SJSA1 (cell line): ENCODE measurements at places on chromosomes 6 and 20. TPM values are rescaled to one million over a fixed set of nuclear protein-coding genes. Genes with fewer than 3 reads are reported as not detected.
A peak's percentile ranks its signal among the peaks of the same experiment; 100 is the strongest.

The PPP1R3G gene
- total RNA-seq, result 0.19 and 0.32 TPM in 2 replicates

The PPIL6 gene
- total RNA-seq, result 0.29 TPM in 1 of 2 replicates, not detected in the other

The DLL1 gene
- total RNA-seq, result 0.03 TPM in 1 of 2 replicates, not detected in the other

The PKIB gene
- total RNA-seq, result not detected in 2 replicates

The FOXS1 gene
- total RNA-seq, result 0.25 and 1.5 TPM in 2 replicates

The SUPT3H gene
- total RNA-seq, result 6.7 and 11.4 TPM in 2 replicates

- DNase-seq, result no peak
Measured at GRCh38 chr6:122878796-122879195, 89.7 kb downstream of the SMPDL3A start.

- DNase-seq, result no peak
Measured at GRCh38 chr6:11413728-11414127, 123.8 kb upstream of the TMEM170B start.

GRCh38 chr6:12529364-12530019 lies 187.1 kb upstream of the PHACTR1 start:
- no peak for DNase-seq

DNA sequence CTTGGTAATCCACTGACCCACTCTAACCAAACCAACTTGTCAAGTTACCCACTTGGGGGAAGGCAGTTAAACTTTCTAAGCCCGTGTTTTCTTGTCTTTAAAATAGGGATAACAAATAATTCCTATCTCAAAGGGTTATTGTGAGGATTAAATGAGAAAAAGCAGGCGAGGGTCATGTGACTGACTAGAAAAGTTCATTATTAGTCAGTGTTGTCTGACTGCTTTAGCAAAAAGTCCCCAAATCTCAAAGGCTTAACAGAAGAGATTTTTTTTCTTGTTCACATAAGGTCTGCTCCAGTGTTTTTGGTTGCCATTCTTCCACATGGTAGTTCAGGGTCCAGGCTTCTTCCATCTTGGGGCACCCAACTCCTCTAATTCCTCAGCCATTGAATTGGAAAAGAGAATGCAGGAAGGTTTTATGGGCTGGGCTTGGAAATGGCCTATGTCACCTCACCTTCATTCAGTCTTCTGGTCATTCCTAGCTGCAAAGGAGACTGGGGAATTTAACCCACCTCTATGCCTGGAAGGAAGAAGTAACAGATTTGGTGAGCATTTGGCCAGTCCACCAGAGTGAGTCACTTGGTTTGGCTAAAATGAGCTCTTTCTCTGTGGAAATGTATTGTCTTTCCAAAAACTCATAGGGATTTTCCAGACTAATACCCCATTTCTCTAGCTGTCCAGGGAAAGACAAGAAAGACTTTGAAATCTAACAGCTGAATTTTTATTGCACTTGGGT lies 77.0 kb downstream of the CAP2 start:
- no peak for DNase-seq

- DNase-seq, result no peak
Measured at GRCh38 chr20:6480328-6481200, 286.9 kb upstream of the BMP2 start.

DNA sequence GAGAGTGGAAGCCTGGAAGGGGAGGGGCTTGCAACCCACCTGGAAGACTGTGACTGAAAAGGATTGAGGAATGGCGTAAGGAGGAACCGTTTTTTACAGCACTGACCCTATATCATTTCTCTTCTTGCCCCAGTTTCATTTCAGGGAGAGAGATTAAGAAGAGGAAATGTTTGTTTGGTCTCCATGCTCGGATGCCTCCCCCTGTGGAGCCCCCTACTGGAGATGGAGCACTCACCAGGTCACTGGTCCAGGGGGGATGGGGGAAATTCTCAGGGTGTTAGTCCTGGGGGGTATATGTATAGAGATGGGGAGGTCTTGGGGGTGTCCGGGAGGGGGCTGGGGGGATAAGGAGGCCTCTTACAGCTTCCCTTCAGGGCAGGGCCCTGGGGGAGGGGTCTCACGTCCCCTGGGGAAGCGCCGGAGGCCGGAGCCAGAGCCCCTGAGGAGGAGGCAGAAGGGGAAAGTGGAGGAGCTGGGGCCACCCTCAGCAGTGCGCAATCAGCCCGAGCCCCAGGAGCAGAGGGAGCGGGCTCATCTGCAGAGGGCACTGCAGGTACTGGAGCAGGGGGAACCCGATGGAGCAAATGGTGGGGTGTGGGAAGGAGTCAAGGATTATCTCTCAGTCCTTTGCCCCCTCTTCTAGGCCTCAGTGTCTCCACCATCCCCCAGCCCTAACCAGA lies 3.2 kb downstream of the CUTA start:
- DNase-seq, result no peak

GRCh38 chr6:131914234-131914633 lies 36.9 kb downstream of the CCN2 start:
- no peak for DNase-seq

- DNase-seq, result no peak
Measured at GRCh38 chr6:410555-411395, 19.2 kb downstream of the IRF4 start.

DNA sequence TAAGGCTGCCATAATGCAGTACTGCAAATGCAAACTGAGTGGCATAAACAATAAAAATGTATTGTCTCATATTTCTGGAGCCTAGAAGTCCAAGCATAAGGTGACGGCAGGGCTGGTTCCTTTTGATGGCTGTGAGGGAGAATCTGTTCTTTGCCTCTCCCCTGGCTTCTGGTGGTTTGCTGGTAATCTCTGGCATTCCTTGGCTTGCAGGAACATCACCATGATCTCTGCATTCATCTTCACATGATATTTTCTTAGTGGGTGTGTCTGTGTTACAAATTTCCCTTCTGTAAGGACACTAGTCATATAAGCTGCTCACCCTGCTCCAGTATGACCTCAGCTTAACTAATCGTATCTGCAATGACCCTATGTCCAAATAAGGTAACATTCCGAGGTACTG lies 1104.2 kb upstream of the CITED2 start:
- DNase-seq, result no peak

DNA sequence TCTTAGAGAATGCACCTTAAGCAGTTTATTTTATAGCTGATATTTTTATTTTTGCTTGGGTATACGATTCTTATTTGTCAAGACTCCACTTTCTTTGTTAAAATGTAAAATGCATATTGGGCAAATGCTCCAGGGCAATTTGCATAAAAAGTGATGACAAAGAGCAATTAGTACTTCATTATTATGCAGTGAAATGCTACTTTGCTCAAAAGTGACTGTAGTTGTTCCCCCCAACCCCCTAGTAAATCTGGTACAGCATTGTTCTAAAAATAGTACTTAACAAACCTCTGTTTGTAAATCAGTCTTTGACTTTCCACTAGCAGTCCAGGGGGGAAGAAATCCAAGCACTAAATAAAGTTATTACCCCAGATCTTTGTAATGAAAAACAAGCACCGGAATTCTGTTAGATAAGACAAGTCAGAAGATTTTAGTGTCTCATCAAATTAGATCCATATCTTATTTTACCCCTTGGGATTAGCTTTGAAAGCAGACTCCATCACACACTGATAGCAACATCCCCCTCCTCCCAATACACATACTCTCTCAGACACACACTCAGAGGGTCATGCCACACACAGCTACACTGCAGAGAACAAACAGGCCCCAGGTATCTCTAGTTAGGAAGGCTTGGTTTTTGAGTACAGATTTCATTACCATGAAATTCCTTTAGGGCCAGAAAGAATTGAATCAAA lies 32.9 kb upstream of the BACH2 start:
- no peak for DNase-seq

DNA sequence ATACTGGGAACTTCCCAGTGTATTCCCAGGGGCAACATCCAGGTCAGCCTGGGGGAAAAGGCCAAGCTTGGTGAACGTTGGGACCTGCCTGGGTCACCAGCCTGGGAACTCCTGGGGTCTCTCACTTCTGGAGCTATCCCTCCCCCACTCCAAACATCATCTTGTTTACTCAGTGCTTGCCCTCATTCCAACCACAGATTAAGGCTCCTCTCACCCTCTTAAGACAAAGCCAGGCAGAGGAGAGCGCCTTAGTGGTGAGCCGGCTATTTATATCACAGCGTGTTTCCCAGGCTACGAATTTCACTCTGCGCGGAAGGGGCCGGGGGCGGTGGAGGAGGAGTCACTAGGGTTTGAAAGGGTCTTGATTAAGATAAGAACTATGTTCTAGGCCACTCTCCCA lies 12.1 kb downstream of the PRPH2 start:
- peak; percentile 15 for DNase-seq

DNA sequence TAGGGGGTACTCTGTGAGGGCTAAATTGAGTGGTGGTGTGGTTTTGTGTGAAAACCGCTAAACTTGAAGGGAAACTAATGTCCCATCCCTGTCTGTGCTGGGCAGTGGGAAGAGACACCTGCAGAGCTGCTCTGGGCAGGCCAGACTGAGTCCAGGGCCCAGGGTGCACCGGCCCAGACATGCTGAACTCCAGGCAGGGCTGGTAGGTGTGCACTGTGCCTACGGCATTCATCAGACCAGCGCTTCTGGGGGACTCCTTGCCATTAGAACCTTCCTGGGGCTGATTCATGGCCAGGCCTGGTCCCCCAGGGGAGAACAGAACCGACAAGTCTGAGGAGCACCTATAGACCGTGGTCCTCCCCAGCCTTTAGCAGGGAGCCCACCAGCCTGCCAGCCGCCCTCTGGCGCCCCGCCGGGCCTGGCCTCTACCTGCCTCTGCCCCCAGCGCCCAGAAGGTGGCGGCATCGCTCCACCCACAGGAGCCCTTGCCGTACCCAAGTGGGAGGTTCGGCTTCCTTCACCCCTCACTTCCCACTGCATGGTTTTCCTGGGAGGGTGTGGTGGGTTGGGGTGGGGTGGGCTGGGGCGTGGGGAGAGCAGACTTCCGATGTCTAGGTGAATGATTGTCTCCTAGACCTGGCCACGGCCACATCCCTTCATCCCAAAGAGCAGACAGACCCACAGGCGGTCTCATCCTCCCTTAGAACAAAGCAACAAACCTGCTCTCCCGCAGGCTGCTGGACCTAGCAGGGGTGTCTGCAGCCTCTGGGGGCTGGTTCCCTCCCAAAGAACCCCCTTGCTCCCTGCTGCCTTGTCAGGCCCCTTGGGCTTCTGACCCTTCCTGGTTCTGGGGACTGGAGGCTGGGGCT lies 15.5 kb downstream of the CCDC167 start:
- peak; percentile 73 for DNase-seq

DNA sequence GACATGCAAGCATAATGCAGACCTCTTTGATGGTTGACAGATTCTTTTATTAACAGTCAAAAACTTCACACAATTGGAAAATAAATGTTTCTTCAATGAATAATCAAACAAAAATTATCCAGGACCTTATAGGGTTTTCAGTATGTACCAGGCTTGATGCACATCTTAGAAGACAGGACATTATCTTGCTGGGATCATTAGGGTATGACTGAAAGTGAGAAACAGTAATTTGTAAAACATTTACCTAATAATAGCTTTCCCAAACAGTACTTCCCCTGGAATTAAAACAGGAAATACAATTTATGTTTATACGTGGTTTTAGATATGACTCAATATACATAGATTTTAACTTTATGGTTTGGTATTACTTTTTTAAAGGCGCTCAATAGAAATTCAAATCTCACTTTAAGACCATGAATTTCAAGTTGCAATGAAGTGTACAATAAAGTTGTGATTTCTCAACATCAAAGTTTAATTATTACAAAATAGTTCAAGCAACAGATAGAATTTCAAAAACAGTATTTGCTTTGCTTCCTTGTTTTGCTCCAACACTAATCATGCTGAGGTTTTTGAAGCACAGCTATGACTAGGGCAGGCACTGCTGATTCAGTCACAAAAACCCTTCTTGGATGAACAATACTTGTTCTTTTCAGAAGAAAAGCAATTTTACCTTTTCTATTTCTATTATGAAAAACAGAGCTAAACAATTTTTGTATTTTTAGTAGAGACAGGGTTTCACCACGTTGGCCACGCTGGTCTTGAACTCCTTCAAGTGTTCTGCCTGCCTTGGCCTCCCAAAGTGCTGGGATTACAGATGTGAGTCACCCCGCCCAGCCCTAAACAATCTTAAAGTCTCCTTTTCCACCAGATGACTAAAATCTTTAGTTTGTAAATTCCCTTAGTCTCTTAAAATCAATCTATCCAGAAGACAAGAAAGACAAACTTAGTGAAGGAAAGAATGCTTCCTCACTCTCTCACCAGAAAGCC lies 13.7 kb downstream of the SOD2 start:
- DNase-seq, result peak; percentile 64
